ENCODE measurements at places on chromosomes 2 and 18.
A peak's percentile ranks its signal among the peaks of the same experiment; 100 is the strongest.

DNA sequence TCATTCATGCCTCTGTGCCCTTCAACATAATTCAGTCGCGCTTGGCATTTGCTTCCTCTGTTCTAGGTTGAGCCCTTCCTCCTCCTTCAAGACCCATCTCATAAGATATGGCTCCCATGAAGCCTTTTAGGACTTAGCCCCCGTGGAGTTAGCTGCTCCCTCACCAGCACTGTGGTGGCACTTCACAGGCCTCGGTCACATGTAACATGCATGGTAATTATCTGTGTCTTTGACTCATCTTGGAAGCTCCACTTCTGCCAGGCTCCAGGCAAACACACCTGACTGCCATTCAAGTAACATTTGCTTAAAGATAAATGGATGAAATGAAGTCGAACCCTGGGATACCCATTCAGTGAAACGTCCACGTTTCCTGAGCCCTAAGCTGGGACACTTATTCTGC lies 484.7 kb downstream of the EIPR1 start:
- no peak for DNase-seq

- no peak for DNase-seq
Measured at GRCh38 chr2:146412625-146413024, 1432.2 kb upstream of the ACVR2A start.

DNA sequence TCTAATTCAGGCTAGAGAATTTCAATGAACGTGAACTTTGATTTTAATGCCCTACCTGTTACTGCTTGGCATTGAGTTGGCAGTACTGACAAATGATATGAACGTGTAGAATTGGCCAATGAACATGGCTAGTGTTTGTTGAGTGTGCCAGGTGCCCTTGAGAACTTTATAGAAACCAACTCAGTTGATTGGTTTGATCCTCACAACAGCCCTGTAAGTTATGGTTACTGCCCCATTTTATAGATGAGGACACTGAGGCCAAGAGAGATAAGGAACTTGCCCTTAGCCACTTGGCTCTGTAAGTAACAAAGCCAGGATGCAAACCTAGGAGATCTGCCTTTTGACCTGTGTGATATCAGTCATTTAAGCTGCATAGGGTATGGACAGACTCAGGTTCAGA lies 275.7 kb downstream of the NEDD4L start:
- DNase-seq, result no peak

GRCh38 chr18:11548916-11549551 lies 60.4 kb upstream of the SLC35G4 start:
- DNase-seq, result no peak

DNA sequence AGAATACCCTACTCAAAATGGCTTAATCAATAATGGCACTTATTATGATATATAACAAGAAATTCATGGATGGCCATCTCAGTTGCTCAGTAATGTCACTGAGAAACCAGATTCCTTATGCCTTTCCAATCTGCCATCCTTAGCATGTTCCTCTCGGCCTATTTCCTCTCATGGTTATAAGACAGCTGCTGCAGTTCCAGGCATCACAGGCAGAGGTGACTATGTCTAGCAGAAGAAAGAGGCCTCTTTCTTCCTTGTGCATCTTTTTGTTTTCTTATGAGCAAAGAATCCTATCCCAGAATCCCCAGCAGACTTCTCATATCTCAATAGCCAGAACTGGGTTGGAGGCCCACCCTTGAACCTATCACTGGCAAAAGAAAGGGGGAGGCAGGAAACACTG lies 310.6 kb upstream of the SPRED2 start:
- no peak for DNase-seq

DNA sequence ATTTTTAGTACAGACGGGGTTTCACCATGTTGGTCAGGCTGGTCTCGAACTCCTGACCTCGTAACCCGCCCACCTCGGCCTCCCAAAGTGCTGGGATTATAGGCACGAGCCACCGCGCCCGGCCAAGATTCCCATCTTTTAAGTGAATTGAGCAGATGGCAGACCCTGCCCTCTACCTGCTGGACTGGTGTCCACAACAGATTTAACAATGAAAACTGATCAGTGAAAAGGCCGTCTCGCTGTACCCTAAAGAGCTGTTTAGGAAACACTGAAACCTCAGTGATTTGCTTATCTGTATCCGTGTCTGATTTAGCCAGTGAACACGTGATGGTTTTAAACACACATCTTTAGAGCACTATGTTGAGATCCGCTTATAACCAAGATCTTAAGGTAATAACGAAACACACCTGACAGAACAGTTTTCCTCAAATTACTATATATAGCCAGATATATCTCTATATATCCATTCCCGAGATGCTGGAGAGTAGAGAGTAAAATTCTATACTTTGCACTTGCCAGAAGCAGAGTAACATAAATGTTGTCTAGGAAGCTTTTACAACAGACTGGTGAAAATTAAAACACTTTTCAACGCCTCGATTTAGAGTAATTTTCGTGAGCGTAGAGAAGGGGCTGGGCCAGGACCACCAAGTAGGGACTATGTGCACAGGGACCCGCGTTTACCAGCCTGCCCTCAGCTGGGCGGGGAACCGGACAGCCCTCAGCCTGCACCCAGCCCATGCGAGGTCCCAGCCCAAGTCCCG lies 594 bp downstream of the FAM161A start:
- DNase-seq, result peak; percentile 80

- peak; percentile 99 for DNase-seq
Measured at GRCh38 chr2:105037572-105038382, at the start of gene MRPS9. Gene MRPS9 (plus strand): TSS chr2:105038069. CDS start chr2:105038093, 24 bp downstream.

GRCh38 chr18:76457475-76457874 lies 37.6 kb downstream of the ZNF516 start:
- DNase-seq, result no peak

- no peak for DNase-seq
Measured at GRCh38 chr18:58490238-58490637, 138.7 kb downstream of the ALPK2 start.

- peak; percentile 57 for DNase-seq
Measured at GRCh38 chr2:157170299-157170698, 87.2 kb upstream of the GALNT5 start.

DNA sequence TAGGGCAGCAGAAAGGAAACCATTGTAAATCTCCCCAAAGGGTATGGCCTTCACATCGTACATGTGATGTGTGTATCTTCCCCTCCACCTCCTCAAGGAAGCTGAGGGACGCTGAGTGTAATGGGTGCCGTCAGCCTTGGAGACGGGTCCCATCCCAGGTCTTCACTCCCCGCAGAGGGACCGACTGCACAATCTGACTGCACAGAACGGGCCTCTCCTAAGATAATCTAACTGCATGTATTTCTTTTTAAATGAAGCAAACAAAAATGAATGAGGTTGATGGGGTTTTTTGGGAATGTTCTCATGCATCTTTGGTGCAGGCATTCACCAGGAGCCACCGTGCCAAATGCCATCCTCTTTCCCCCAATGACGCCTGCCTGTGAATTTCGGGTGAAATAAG lies 94.1 kb upstream of the PXDN start:
- no peak for DNase-seq

- DNase-seq, result no peak
Measured at GRCh38 chr2:235934059-235934773, 234.0 kb downstream of the GBX2 start.

DNA sequence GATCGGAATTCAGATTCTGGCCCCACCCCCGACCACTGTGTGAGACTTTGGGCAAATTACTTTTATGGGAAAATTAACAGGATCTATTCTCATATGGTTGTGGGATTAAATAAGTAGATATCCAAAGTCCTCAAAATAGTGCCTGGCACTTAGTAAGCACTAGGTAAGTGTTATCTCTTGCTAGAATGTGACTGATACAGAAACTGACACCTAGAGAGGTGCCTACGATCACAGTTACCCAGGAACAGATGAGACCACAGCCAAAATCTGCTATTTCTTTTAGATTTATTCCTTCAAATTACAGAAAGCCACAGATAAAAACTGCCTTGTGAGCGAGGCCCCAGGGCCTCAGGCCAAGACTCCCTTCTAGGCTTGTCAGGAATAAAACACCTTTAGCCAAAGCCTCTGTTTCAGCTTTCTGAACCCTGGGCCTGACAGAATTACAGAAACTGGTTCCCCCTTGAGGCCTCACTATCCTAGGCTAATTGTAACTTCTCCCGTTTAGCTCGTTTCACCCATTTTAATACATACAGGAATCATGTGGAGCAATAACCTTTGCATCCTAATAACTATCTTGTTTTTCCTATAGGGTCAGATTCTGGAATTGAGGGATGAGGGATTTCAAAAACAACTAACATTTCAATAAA lies 22.3 kb upstream of the CHMP1B start:
- DNase-seq, result no peak

DNA sequence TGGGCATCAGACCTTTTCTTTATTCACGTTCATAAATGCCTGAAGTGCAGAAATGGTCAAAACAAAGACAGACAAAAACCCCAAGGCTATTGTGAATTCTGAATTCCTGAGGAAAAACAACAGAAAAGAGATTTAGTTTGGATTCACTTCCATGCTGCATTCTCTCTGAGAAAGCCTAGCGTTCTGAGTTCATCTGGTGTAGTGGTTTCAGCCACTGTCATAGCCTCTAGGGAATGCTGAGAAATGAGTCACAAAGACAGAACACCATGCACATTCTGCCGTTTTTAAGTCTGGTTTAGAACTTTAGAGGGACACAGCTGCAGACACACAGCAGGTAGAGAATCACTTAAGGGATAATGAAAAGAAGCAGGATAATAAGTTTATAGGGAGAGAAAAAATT lies 93.8 kb downstream of the LRP1B start:
- peak; percentile 55 for DNase-seq

DNA sequence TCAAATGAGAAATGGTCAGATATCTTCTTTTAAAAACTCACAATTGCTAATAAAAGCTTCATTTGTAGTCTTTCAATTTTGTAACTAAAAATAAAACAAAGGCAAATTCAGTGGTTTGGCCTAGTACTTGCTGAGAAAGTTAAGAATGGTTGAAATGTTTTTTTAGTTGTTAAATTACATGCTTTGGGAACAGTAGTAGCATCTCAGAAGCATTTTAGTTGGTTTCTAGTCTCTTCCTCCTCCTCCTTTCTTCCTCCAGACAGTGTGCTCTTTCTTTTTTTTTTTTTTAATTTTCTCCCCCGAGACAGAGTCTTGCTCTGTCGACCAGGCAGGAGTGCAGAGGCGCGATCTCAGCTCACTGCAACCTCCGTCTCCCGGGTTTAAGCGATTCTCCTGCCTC lies 9.8 kb downstream of the TRAK2 start:
- no peak for DNase-seq

GRCh38 chr18:70368903-70369302 lies 80.1 kb downstream of the SOCS6 start:
- DNase-seq, result peak; percentile 52

GRCh38 chr2:12861344-12861930 lies 144.7 kb downstream of the TRIB2 start:
- DNase-seq, result peak; percentile 88

GRCh38 chr18:7688580-7688979 lies 121.5 kb downstream of the PTPRM start:
- DNase-seq, result no peak

Data from GM23248 (cell line).